Activated T-cell treated with anti-CD3 and anti-CD28 coated beads, Interleukin-2, amount 50 U/mL, for 24 hours (primary cell): ENCODE measurements at places on chromosomes 4 and X.

GRCh38 chr4:40552536-40552935, 77.1 kb downstream of the RBM47 start:
- no peak for DNase-seq

- no peak for DNase-seq
These were observed 82.5 kb downstream of the RBM47 start for GRCh38 chr4:40546969-40547788.

DNA sequence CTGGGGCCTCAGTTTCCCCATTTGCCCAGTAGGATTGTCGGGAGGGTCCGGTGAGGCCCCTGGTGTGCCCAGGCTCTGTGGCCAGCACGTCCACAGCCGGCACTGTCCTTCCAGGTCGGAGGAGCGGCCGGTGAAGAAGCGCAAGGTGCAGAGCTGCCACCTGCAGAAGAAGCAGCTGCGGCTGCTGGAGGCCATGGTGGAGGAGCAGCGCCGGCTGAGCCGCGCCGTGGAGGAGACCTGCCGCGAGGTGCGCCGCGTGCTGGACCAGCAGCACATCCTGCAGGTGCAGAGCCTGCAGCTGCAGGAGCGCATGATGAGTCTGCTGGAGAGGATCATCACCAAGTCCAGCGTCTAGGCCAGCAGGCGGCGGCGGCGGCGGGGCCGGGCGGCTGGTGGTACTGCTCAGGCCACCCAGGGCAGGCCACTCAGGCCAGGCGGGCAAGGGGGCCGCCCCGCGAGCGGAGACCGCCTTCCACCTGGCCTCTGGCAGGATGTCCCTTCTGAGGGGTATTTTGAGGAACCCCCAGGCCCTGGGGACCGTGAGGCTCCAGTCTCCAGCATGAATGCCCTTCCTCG, 6.7 kb downstream of the MSANTD1 start:
- DNase-seq, result no peak

GRCh38 chrX:44431194-44431593, 87.7 kb upstream of the EFHC2 start:
- no peak for DNase-seq

- DNase-seq, result no peak
These were observed 508.7 kb upstream of the HTR2C start for GRCh38 chrX:114075073-114075673.

GRCh38 chr4:95093936-95094929, 336.5 kb downstream of the BMPR1B start:
- DNase-seq, result no peak

DNA sequence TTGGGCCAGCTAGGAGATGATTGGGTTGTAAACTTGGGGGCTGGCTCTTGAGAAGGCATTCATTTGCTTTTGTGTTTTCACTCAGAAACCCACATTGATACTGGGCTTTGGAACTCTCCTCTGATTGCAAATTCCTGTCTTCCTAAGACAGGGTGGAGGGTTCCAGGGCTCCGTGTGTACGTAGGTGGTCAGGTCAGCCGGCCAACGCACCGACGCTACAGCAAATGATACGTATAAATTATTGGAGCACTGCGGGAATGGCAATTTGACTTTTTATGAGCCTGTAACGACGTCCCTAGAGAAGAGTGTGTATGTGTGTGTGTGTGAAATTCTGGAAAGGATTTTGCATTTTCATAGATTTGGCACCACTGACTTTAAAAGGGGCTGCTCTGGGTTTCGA, 236.9 kb downstream of the SHOX start:
- DNase-seq, result no peak

- DNase-seq, result no peak
These were observed 10.4 kb downstream of the ACOT9 start for GRCh38 chrX:23732704-23733103.

GRCh38 chrX:30310429-30311206, 1.4 kb upstream of the NR0B1 start:
- no peak for DNase-seq

- no peak for DNase-seq
These were observed 51.7 kb upstream of the OTUD4 start for GRCh38 chr4:145231906-145232700.

DNA sequence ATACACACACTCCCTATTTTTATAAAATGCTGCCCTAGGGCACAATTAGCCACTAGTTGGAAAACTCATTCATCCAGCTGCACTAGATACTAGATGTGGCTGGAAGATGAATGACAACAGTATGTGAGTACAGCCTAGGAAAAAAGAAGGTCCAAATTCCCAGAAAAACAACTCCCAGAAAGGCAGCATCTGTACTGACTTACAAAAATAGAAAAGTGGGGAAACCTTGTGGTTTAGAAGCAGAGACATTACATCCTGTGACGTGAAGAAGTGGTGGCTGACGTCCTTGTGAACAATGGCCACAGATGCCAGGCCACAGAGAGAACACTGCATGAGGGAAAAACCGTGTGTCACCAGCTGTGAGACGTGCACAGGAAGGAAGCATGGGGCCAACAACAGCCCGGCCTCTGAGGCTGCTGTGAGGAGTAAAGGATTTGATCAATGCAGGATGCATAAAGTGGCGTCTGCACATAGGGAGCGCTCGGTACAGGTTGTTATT, 81.2 kb downstream of the SPRY1 start:
- peak; percentile 52 for DNase-seq

- DNase-seq, result peak; percentile 56
These were observed 54.0 kb downstream of the SLC9A7 start for GRCh38 chrX:46704767-46705386.

DNA sequence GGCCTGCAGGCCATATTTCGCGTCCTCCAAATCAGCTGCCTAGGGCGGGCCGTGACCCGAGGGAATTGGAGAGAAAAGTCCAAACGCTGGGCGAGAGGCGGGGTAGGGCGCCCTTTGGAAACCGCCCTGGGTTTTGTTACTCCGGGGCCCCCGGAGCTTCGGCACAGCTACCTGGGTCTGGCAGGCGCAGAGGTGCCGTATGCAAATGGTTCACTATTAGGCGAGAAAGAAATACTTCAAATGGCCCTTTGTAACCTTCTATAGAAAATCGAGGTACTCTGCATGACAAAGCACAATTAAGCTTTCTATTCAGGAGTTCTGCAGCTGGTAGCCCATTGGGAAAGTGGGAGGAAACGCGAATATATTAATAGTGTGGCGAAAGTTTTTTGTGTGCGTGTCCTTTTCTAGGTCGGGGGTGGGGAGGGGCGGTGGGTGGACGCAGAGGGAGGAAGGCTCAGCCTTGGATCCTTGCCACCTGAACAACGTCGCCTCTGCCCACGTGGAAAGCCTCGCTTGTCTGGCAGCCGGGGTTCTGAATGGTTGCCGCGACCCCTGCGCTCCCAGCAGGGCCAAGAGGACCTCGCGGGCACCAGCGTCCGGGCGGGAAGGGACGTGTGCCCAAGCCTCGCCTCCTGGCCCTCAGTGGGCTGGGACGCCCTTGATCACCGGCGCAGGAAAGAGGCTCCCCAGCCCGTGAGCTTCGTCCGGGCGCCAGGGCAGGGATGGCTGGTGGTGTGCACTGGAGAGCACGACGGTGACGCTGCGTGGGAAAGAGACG, 9.5 kb downstream of the GSX2 start:
- DNase-seq, result no peak

- DNase-seq, result no peak
These were observed 19.1 kb upstream of the MUC7 start for GRCh38 chr4:70452946-70453345.

- no peak for DNase-seq
These were observed 77.5 kb downstream of the SNCA start for GRCh38 chr4:89759426-89759825.

- DNase-seq, result no peak
These were observed 413.3 kb downstream of the MID1IP1 start for GRCh38 chrX:39214387-39215126.

- no peak for DNase-seq
These were observed 265.4 kb upstream of the ADGRL3 start for GRCh38 chr4:60934566-60935295.

DNA sequence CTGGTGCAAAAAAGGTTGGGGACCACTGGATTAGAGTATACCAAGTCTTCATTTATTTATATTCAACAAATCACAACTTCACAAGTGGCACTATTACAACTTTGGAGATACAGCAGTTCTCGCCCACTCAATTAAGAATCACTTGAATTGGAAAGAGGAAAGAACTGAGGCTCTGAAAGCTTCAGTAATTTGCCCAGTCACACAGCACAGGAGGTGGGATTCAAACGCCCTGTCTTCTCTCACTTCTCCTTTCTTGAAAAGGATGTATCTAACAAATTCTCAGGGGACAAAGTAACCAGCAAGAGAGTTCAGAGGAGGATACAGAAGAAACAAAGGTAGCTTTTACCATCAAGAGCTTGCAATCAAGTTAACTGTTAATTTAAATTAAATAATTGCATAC, 12.4 kb downstream of the SMIM14 start:
- no peak for DNase-seq

- DNase-seq, result no peak
These were observed 1025.0 kb upstream of the PCDH10 start for GRCh38 chr4:132123870-132124623.

DNA sequence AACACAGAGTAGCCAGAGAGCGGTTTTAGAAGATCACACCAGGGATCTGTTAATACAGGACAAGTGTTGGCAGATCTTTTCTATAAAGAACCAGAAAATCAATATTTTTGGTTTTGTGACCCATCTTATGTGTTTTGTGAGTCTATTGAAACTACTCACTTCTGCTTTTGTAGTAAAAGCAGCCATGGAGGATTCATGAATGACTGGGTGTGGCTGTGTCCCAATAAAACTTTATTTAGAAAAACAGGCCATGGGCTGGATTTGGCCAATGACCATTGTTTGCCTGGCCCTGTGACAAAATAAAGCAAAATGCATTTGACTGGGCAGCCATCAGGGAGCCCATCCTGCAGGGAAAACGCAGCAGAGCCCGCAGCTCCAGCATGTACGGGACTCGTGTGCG, 99.9 kb upstream of the ADRA2C start:
- DNase-seq, result no peak

- no peak for DNase-seq
These were observed 483.7 kb upstream of the FTHL17 start for GRCh38 chrX:31555506-31555905.

DNA sequence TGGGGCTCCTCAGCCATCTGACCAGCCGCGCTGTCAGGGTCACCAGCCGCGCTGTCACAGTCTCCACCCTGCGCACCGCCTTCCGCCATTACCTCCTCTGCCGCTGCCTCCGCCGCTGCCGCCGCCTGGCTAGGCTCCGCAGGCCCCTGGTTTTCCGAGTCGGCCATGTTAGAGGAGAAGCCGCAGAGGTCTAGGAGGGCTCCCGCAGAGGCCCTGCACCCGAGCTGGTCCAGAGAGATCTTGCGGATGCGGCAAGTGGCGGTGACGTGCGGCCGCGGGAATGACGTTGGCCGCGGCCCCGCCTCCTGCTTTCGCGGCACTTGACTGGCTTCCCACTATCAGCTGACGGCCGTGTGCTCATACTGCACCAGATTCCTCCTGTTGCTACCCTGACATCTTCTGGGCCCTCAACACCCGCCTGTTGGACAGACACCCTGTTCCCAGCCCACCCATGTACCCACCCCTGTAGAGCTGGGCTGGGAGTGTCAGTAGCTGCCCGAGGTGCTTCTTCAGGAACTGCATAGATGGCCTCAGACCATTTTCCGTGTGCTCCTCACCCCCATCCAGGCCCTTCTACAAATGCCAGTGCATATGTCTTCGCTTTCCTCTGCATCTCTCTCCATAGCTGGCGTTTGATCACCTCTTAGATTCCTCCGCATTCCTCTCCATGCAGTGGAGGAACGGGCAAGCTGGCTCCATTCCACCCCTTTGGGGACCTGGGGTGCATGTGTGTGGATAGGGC, at the start of gene NAP1L5:
Gene NAP1L5 (minus strand): TSS at position 242 of the 742 bp plus-strand sequence. CDS start 75 bp downstream, at position 167.
- peak; percentile 78 for DNase-seq

- no peak for DNase-seq
These were observed 15.6 kb downstream of the PAQR3 start for GRCh38 chr4:78923464-78924312.

DNA sequence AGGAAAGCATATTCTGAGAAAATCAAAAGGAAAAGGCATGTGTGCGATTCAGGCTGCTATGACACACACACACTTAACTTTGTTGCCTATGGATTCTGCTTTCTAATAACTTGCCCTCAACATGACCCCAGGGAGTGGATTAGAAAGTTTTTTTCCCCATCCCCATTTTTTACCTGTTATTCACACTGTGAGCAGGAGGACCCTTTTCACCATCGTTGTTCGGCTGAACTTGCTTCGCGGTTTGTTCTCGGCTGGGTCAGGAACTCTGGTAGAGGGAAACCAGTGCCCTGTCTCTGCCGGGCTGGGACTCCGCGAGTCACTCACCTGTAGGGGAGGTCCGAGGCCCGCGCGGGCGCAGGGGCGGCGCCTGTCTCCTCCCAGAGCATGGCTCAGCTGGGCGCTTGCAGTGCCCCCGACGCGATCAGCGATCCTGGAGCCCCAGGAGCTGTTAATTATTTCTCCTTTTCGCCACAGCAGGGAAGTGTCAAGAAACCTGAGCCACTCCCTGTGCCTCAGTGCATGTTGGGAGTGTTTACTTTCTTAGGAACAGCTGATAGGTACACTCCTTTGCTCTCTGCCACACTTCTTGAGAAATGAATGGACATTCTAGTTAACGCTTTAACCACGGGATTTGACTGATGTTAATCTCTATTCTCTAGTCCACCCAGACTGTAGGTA, at the start of gene RASSF6:
Gene RASSF6 (minus strand): TSS at position 322 of the 678 bp plus-strand sequence. CDS start 8,641 bp downstream, outside the sequence.
- DNase-seq, result peak; percentile 36

DNA sequence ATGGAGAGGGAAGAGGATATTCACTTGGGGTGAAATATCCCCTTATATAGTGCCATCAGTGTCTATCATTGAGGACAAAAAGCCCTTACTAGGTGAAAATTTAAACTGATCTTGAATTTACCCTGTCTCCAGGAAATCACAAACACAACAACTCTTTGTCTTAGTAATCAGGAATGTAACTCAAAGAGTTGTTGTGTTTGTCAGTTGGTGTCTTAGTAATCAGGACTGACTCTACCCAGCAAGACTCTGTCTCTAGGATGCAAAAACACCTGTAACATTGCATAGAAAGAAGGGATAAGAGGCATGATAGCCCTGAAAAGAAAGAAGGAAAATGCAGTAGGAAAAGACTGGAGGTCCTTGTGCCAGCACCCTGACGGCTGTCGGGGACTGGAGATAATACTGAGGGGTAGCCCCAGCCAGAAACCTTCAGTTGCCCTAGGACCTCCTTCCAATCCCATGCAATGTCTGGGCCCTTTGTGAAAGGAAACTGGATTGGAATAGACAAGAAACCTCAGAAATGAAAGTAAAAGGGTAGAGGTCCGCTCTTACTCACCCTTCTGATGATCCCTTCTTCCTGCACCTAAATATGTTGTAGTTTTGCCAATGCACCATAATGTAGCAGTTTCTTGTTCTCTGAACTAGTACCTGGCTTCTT, 45.3 kb downstream of the HMGB2 start:
- DNase-seq, result no peak

GRCh38 chrX:136839196-136839595, 41.3 kb downstream of the RBMX start:
- no peak for DNase-seq

DNA sequence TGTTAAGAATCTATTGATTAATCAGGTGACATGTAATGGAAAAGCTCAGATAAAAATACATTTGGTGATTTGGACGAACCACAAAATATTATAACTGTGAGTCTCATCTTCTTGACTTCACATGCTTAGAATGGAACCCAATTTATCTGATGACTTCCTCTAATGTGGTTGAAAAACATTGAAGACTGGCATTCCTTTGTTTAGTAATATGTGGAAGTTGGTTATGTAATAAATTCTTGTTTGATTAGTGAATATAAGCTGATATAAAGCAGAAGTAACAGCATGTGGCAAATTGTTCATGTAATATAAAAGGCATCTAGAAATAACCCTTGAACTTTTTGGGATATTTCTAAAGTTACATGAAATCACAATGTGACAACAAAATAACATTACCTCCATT, 9.7 kb downstream of the GIMD1 start:
- DNase-seq, result no peak
